ENCODE measurements at places on chromosomes 2 and 18.

GRCh38 chr2:83142934-83143333 lies 1316.1 kb downstream of the SUCLG1 start:
- no peak for DNase-seq

DNA sequence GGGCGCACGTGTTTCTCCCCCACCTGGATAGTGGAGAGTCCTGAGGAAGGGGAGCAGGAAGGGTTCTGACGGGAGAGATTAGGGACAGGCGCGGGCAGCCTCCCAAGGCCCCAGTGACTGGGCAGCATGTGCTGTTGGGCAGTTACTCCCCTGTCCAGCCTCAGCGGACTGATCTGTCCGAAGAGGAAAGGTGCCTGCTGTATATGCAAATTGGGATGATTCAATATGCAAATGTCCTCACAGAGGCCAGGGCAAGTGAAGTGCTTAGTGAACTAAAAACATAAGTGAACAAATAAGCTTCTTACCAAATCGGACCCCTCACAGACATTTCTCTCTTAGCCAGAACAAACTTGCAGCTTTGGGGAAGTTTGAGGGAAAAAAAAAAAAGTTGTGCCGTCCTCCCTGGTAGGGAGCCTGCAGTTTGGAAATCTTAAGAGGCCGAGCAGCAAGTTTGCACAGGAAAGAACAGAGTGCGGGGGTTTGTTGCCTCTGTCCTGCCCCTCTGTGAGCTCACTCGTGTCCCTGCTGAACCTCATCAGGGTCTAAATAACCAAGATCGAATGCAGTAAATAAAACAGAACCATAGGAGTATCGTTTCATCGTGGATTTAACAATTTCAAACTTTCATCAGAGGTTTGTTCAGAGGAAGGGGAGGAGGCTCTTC lies 141.4 kb downstream of the KCTD1 start:
- no peak for DNase-seq

GRCh38 chr18:21085579-21086166 lies 25.9 kb downstream of the ROCK1 start:
- no peak for DNase-seq

DNA sequence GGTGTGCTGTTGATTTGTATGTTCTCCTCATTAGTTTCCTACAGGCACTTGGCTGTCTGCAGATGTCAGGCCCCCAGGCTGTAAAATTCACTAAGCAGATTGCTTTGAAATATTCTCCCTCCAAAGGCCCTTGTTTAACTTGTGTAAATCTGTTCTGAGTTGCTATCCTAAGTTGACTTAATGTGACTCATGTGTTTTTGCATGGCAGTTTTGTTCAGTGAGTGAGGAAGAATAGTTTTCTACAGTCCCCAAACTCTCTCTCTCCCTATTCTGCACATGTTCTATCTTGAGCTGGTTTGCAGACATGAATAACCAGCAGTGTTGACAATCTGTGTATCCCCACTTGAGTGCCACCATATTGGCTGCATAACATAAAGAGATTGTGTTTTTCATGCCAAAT lies 1005.4 kb upstream of the DDX18 start:
- DNase-seq = no peak

GRCh38 chr2:169205176-169205575 lies 135.8 kb downstream of the DHRS9 start:
- DNase-seq = no peak

DNA sequence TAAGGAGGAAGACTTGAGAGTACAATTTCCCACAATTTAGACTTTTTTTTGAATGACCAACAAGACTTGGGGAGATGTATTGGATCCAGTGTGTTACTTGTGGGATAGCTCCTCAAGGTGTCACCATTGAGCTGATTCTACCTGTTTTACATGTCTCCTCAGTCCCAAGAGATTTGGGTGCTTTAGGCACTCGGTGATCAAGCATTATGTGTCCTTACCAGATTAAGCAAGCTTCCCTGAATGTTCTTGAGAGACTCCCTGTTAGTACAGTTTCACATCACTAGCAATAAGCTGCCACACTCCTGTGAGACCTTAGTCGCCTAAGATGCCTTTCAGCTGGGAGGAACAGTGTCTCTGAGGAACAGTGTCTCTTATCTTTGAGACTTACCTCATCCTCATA lies 384.3 kb upstream of the SYT4 start:
- peak; percentile 2 for DNase-seq

DNA sequence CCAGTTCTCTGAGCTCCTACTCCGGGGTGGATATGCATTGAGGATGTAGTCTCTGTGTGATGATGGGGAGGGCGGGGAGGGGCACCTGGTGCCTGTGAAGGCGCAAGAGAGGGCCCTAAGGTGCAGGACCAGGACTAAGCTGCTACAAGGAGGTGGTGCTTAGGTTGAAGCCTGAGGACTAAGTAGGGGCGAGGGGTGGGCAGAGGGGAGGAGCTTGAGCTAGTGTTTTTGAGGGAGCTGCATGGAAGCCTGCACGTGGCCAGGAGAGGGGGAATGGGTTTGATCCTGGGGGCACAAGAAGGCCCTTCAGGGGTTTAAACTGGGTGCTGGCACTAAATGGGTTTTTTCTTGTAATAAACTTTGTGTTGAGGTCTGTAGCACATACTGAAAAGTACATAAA lies 105.0 kb downstream of the UGGT1 start:
- DNase-seq = no peak

GRCh38 chr2:23850564-23851256 lies 76.2 kb downstream of the ATAD2B start:
- no peak for DNase-seq

GRCh38 chr2:120892271-120892966 lies 156.8 kb downstream of the GLI2 start:
- no peak for DNase-seq

DNA sequence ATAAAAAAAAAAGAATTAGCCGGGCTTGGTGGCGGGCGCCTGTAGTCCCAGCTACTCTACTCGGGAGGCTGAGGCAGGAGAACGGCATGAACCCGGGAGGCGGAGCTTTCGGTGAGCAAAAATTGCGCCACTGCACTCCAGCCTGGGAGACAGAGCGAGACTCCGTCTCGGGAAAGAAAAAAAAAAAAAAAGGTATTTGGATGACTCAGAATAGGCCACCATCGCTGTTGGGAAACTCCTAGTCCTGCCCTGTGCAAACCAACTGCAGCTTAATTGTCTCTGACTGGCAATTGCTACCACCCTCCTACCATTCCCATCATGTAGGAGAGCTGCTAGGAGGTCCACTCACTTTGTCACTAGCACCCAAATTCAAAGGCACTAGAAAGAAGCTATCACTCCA lies 43.5 kb downstream of the ATP8B1 start:
- no peak for DNase-seq

- no peak for DNase-seq
Observed at GRCh38 chr2:10522170-10522448, 74.0 kb upstream of the ODC1 start.

- no peak for DNase-seq
Observed at GRCh38 chr2:181780047-181780651, 99.8 kb upstream of the NEUROD1 start.

DNA sequence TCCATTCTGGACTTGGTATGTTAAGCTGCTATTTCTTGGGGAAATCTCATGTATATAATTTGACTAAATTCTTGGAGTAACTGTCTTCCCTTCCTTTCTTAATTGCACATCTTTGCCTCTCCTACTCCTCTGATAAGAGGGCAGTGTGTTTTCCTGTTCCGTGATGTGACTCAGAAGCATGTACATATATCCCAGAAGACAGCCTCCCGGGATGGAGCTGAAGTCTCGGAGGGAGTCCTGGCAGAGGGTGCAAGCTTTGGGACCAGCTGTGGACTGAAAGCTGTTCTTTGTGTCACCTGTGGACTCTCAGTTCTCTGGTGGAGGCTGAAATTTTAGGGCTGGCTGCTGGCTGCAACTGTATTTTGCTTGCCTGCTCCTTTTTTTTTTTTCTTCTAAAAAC lies 54.7 kb upstream of the MGAT5 start:
- no peak for DNase-seq

GRCh38 chr2:14572633-14573032 lies 59.9 kb upstream of the LRATD1 start:
- no peak for DNase-seq
